ENCODE measurements at places on chromosomes 16 and 17.

GRCh38 chr16:10851512-10851911, 25.5 kb upstream of the CIITA start:
- no peak for DNase-seq

DNA sequence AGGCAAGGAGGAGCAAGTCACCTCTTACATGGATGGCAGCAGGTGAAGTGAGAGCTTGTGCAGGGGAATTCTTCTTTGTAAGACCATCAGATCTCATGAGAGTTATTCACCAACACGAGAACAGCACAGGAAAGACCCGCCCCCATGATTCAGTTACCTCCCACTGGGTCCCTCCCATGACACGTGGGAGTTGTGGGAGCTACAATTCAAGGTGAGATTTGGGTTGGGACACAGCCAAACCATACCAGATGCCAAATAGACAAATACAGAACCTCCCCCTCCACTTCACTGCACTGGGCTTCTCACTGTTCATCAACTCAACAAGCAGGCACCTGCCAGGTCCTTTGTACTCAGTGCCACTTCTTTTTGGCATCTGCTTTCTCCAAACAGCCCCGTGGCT, 100.2 kb downstream of the WSCD1 start:
- DNase-seq, result no peak

- no peak for DNase-seq
Measured at GRCh38 chr16:67395458-67396158, 2.3 kb upstream of the TPPP3 start.

DNA sequence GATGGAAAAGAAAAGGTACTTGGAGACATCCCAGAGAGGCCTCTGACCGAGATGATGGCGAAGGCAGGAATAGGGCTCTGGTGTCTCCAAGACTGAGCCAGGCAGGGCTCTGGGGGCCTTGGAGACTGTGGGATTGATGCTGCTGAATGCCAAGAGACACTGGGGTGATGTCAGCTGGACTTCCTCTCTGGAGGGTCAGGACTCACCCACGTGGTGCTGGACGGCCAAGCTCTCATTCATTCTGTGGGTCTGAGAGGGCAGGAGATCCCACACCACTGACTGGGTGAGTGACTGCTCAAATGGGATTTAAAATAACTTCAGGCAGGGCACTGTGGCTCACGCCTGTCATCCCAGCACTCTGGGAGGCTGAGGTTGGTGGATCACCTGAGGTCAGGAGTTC, 64.8 kb downstream of the NT5M start:
- DNase-seq, result no peak

GRCh38 chr16:79092846-79093245, 507.7 kb downstream of the MAF start:
- DNase-seq, result no peak

DNA sequence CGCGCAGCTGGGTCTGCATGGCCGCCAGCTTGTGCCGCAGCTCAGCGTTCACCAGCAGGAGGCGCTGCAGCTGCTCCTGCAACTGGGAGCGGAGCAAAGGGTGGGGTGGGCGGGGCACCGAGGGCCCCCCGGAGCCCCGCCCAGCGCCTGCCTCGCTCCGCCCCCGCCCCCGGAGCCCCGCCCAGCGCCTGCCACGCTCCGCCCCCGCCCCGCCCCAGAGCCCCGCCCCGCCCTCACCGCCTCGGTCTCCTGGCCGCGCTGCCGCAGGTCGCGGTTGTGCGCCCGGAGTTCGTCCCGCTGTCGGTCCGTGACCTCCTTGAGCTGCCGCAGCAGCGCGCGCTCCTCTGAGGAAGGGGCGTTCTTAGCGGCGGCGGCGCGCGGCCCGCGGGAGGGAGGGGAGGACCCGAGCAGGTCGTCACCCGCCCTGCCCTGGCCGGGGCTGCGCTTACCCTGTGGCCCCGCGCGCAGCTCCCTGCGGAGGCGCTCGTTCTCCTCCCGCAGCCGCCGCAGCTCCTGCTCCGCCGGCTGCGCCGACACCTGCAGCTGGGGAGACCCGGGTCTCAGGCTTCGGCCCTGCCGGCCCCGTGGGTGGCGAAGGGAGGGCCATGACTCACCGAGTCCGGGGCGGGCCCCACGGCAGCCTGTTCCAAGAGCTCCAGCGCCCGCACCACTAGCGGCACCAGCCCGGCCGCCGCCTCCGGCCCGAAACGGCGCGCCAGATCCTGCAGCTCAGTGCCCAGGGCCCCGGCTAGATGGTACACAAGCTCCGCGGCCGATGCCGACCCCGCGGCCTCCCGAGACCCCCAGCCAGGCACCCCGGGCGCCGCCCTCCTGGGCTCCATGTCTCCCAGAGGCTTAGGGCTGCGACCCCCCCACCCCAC, 463 bp downstream of the RILP start:
- DNase-seq, result peak; percentile 89

DNA sequence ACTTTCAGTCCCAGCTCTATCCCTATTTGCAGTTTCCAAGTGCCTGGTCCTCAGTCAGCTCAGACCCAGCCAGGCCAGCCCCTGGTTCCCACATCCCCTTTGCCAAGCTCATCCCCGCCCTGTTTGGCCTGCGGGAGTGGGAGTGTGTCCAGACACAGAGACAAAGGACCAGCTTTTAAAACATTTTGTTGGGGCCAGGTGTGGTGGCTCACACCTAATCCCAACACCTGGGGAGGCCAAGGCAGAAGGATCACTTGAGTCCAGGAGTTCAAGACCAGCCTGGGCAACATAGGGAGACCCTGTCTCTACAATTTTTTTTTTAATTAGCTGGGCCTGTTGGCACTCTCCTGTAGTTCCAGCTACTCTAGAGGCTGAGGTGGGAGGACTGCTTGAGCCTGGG, 1.7 kb downstream of the STH start:
- DNase-seq, result no peak

DNA sequence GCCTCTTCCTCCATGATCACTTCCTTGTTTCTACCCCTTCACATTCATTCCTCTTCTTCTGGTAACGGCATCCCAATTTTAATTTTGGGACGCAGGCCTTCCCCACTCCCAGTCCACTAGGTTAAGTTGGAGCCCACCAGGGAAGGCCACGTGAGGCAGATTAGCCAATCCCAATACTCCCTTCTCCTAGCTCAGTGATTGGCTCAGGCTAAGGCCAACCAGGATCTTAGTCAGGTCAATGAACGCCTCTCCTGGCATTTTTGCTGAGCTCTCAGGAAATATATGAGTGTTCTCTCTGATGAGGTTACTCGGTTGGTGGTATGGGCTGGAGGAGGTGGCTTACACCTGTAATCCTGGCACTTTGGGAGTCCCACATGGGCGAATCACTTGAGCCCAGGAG, 15.4 kb downstream of the SEZ6L2 start:
- no peak for DNase-seq

GRCh38 chr17:38674749-38675615, at the start of gene EPOP:
TSS of gene EPOP (minus strand) at chr17:38674957. CDS start at chr17:38674495, 462 bp downstream.
- DNase-seq, result peak; percentile 89

DNA sequence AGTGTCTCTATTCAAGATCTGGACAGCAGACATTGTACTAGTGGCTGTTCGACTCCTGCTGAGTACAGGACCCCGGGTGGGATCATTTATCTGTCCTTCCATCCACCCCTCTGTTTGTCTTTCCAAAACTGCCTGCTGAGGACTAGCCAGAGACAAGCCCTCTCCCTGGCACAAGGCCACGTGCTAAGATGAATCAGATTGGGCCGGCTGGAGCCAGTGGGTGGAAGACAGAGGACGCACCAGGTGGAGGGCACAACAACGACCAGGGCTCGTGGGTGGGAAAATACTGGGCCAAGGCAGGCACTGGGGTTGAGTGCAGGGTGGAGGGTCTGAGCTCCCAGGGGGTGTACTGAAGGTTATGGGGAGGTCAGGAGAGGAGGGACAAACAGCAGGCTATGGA, 1.4 kb upstream of the CA7 start:
- DNase-seq, result no peak

- no peak for DNase-seq
Measured at GRCh38 chr17:64095144-64095882, 34.6 kb downstream of the ERN1 start.

DNA sequence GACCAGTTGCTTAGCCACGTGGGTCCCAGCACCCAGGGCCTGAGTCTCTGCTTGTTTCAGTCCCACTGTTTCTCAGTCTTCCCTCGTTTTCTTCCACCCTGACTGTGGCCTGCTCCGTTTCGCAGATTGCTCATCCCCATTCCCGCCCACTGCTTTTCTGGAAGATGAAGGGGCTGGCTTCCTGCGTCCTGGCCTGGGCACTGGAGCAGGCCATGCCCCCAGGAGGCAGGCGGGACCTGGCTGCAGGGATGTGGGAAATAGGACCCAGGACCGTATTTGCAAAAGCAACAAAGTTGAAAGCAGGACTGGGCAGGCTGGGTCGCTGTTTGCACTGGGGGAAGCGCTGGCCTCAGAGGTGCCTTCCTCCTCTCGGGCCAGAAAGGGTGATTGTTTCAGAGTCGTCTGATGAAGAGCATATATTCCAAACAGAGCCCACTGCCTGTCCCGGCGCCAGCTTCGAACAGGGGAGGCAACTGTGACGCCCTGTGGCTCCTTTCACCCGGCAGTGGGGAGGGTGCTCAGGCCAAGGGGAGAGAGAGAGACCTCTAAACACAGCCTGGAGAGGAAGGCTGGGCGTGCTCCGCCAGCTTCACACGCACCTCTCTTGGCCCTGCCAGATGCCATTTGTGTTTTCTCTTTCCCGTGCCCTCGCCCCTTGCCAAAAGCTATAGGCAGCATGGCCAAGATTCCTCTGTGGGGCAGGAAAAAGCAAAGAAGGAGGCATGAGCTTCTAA, 108.6 kb downstream of the CMIP start:
- DNase-seq, result peak; percentile 40

Measured in fibroblast of skin of back (primary cell).